ENCODE measurements at places on chromosomes 5 and 9.

DNA sequence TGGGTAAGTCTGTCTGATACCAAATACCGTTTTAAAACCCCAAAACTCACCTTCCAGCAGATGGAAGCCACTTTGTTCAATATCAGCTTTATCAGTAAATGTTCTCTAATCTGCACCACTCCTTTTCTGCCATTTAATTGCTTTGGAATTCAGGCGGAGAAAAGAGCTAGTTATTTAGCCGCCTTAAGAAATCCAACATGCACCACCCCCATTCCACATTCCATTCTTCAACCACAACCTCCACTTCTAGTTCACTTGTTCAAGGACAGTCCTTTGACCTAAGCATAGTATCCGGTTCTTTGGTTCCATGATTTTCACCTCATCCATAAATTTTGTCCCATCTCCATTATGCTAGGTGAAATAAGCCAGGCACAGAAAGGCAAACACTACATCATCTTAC lies 240.1 kb downstream of the DNAH5 start:
- DNase-seq: no peak

GRCh38 chr9:4553951-4554381 lies 63.7 kb downstream of the SLC1A1 start:
- DNase-seq: no peak

DNA sequence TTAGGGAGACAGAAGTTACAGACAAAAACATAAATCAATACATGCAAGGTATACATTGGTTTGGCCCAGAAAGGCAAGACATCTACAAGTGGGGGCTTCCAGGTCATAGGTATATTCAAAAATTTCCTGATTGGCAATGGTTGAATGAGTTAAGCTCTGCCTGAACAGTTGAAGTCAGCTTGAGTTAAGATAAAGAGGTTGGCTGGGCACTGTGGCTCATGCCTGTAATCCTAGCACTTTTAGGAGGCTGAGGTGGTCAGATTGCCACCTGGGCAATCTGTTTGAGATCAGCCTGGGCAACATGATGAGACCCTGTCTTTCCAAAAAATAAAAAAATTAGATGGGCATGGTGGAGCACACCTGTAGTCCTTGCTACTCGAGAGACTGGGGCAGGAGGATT lies 16.3 kb downstream of the TMC1 start:
- DNase-seq: no peak

DNA sequence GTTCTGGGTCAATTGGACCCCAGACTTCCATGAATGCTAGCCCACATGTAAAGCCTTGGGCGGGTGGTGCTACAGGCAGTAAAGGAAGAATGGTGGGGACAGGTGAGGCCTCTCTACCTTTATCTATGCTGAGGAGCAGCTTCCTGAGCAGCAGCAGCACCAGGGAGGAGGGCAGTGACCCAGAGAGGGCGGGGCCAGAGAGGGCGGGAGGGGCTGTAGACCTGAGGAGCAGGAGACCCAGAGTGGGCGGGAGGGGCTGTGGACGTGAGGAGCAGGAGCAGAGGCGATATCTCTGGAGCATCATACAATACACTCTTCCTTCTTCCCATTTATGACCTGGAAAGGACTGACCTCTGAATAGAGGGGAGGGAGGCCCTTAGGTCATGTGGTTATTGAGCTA lies 165.9 kb downstream of the MTRR start:
- DNase-seq: no peak

DNA sequence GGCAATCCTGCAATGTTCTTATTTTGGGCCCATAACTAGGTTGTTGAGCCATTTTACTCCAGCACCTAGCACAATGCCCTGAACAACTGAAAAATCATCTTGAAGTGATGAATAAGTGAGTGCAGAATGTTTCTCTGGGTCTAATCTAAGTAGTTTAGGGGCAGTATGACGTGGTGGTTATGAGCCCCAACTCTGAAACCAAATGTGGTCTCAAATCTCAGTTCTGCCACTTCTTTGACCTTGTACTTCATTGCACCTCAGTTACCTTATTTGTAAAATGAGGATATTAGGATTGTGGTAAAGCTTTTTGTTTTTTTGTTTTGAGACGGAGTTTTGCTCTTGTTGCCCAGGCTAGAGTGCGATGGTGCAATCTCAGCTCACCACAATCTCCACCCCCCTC lies 80.9 kb upstream of the SNX2 start:
- no peak for DNase-seq

- no peak for DNase-seq
Measured at GRCh38 chr5:91712718-91713117, 329.6 kb upstream of the ARRDC3 start.

GRCh38 chr5:170267431-170268152 lies 30.0 kb downstream of the LCP2 start:
- DNase-seq: peak; percentile 76

DNA sequence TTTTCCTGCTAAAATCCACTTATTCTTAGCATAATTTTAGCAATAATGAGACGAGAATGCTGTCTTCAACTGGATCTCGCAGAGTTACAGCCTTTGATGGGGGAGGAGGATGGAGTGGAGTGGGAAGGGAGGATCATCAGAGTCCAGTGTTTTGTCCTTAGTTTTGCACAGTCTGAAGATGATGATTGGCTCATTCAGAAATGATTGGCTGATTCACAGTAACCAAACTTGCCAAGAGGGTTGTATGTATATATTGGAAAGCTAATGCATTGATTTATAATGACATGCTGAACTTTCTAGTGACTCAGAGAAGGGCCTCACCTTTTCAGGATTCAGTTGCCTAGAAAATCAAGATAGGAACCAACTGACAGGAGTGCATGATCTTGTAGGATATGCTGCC lies 448.0 kb downstream of the CCDC171 start:
- DNase-seq: no peak

- DNase-seq: no peak
Measured at GRCh38 chr9:113619491-113620376, 156.2 kb downstream of the RGS3 start.

DNA sequence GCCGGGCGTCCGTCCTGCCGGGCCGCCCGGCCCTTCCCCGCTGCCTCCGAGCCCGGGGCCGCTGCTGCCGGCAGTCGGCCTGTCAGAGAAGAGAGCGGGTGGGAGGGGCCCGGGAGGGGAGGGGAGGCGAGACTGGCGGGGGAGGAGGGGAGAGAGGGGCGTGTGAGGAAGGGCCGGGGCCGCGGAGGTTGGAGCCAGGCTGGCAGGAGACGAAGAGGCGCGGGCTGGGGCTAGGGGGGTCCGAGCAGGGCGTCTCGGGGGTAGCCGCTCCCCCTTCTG lies 570 bp downstream of the CREBRF start:
- peak; percentile 89 for DNase-seq

All from RWPE1 (cell line).